ENCODE measurements at places on chromosomes 13 and 19.

DNA sequence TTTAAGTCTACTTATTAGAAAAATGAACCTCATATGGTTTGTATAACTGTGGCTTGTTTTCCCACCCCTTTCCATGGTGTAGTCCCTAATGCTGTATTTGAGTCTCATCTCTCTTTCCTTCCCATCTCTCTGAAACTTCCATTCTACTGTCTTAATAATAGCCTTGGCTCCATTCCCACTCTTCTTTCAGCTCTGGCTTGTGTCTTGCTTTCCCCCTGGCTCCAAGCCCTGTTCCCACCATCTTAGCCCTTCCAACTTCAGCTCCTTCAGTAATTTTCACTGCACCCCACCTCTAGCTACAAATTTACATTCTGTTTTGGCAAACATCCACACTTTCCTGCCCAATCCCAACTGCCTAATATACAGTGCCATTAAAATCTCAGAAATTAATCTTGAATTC lies 137.5 kb downstream of the SLITRK6 start:
- DNase-seq: no peak

DNA sequence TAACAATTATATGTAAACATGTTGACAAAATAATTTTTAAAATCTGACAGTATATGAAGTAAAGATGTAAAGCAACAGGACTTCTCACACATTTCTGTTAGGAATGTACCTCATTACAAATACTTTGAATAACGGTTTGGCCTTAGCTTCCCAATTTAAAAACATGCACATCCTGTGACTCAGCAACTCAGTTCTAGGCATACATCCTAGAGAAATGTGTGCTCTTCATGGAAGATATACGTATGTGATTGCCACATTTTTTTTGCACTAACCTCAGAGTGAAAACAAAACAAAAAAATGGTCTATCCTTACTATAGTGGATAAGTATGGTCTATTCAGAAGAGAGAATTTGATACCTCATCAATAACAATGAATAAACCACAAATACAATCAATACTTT lies 314.6 kb downstream of the LIG4 start:
- peak; percentile 88 for DNase-seq

- no peak for DNase-seq
These were observed 28.7 kb downstream of the LATS2 start for GRCh38 chr13:21032656-21033055.

DNA sequence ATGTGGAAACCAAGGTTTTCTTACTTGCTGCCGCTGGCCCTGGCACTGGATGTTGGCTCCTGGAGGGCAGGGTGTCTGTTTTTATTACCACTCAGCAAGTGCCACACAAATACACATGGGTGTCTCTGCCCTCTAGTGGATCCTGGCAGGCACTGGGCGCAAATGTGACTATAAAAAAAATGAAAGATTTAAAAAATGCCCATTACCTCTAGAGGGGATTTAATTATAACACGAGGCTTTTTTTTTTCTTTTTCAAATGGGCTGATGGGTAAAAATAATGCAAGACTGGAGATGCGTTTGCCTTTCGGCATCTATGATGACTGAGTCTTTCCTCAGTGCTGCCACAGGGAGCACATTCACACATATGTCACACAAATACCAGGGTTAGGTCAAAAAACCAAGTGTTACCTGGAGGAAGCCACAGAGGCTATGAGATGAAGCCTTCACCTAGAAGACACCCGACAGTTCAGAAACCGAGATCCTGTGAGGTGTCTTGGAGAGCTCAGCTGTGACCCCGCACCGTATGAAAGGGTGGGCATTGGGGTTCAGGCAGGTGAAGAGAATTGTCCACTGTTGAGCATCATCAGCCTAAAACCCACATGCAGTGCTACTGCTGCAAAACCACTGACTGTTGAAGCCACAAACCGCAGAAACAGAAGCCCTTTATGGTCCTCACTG lies 25.7 kb downstream of the CHAMP1 start:
- DNase-seq: peak; percentile 60

DNA sequence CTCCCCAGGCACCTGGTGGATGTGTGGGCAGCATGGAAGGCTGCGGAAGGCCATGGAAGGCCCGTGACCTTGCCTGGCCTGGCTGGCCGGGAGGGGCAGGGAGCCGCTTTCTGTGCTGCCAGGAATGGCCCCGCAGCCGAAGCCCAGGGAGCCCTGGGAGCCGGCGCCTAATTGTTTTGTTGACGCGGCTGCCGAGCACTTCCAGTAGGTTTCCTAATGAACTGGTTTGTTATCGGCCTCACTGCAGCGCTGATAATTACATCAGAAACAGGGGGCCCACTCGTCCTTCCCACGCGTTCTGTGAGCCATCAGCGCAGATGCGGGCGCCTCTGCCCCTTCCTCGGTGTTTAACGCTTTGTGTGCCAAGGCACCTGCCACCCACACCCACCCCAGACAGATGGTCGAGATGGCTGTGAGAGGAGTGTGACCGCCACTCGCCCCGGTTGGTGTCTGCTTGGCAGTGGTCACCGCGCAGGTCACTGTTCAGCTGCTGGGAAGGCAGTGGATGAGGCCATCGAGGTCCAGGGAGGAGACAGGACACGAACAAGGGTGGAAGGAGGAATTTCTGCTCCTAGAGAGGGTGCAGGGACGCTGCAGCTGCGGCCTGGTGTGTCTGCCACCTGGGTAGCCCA lies 124.5 kb downstream of the KDM4B start:
- no peak for DNase-seq
